ENCODE measurements at places on chromosomes 12 and 14.

DNA sequence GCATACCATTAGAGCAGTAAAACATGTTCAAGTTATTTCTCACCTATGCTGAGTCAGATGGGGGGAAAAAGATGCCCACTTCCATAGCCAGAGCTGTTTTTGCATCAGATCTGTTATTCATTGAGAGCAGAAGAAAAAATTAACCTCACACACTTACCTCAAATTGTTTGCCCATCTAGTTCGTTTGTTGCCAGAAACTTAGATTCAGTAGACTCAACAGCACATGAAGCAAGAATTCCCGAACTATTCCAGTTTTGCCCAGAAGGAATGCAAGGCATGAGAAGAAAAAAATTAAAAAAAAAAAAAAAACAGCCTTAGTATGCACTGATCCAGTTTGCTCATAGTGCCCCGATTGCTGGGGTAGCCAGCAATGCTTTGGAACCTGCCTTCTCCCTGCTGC, 12.4 kb upstream of the DPF3 start:
- peak; percentile 31 for DNase-seq

GRCh38 chr12:99453836-99454538, 193.6 kb upstream of the GARIN6 start:
- no peak for DNase-seq

- DNase-seq = no peak
Observed at GRCh38 chr14:103692159-103692558, 23.1 kb downstream of the XRCC3 start.

- no peak for DNase-seq
Observed at GRCh38 chr12:42758806-42759205, 169.3 kb upstream of the PRICKLE1 start.

DNA sequence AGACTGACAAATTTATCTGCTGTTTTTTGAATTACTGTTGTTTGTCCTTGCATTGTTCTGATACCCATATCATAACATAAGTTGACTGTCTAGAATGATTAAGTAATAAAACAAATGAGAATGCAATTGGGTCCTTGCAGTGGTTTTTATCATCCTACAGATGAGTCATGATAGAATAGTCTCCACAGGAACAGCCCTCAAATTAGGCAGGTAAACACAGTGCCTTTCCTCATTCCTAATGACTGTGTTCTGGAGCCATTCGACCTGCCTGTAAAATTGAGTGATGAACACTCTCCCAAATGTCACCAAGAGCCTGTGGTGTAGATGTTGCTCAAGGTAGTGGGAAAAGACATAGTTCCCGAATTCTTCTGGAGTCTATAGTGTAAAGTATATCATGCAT, 12.3 kb downstream of the NKX2-8 start:
- no peak for DNase-seq

- no peak for DNase-seq
Observed at GRCh38 chr14:75297411-75298040, 18.9 kb downstream of the FOS start.

DNA sequence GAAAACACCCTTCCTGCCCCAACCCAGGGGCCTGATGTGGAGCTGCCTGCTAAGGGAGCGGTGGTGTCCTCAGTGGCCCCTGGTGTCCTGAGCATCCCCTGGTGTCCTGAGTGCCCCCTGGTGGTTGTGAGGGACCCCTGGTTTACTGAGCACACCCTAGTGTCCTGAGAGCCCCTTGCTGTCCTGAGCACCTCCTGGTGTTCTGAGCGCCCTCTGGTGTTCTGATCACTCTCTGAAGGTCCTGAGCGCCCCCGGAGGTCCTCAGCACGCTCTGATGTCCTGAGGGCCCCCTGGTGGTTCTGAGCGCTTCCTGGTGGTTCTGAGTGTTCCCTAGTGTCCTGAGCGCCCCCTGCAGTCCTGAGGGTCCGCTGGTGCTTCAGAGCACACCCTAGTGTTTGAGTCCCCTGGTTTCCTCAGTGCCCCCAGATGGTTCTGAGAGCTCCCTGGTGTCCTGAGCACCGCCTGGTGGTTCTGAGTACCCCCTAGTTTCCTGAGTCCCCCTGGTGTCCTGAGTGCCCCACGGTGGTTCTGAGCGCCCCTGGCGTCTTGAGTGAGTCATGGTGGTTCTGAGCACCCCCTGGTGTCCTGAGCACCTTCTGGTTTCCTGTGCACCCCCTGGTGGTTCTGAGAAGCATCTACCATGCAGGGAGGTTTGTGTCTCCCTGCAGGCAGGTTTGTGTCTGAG, 1004.2 kb downstream of the TMEM121 start:
- no peak for DNase-seq

- peak; percentile 95 for DNase-seq
Observed at GRCh38 chr12:50400638-50401499, at the start of gene LARP4. TSS of gene LARP4 (plus strand) at chr12:50400885. CDS start at chr12:50401011, 126 bp downstream.

- no peak for DNase-seq
Observed at GRCh38 chr14:54322701-54323337, 74.0 kb upstream of the CDKN3 start.

DNA sequence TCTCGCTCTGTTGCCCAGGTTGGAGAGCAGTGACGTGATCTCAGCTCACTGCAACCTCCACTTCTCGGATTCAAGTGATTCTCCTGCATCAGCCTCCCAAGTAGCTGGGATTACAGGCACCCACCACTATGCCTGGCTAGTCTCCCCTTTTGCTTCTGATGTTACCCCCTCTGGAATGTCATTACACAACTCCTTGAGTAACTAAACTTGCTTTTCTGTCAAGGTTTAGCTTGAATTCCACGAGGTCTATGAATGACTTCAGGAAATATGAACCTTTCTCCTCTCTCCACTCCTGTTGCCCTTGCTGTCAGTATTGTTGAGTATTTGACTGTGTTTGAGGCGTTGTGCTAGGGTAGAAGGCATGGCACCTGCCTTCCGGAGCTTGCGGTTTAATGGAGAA, 16.8 kb upstream of the RTRAF start:
- DNase-seq = no peak

DNA sequence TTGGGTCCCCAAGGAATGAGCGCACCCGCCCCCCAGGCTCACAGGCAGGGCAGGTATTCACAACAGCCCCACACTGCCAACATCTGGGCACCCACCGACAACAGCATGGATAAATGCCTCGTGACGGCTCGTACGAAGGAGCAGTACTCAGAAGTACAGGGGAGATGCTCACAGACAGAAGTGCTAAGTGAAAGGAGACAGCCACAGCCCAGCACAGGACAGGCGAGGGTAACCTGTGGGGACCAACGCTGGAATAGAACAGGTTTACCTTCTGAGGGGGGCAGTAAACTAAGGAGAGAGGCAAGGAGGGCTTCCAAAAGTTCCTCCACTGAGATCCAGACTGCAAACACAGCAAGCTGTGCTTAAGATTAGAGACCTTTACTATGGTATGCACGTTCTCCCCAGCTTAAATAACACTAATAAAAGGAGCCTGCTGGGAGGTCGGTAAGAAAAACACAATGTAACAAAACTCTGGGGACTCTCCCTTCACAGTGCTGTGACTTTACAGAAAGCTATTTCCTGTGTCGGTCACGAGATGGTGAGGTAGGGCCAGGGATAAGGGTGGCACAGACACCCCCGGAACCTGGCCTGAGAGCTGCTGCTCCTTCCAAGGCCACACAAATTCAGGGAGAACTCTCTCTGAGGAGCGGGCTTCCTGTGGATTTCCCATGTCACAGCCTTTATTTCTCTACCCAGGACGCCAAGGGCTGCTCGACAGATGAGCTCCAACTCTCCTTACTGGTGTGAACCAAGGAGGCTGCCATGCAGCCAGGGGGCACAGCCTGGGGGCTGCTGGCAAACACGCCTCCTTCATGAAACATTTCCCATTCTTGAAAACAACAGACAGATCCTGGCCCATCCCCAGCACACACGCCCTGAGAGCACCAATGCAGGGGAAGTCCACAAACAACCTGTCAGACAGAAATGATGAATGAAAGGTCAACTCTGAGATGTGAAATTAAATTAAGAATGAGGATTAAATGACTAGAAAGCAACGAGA, 26.3 kb downstream of the SLC15A4 start:
- DNase-seq = peak; percentile 75

DNA sequence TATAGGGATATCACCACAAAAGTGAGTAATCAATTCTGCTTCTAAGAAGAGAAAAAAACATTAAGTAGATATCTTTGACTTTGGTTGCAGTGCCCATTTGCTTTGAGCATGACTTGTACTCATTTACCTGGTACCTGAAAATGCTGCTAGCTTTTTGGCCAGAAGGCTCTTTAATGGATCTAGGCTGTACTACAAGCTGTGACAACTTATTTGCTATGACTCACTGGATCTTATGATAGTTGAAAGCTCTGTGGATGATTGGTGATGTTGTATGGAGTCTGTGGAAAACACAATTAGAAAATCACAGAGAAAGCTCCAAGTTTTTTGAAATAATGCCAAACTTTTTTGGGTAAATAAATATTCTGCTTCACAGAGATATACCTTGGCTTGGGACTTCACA, 960.9 kb upstream of the FBXO33 start:
- no peak for DNase-seq

GRCh38 chr12:51915951-51916350, 8.6 kb downstream of the ACVRL1 start:
- no peak for DNase-seq

- no peak for DNase-seq
Observed at GRCh38 chr12:67543021-67543770, 105.3 kb upstream of the DYRK2 start.

- no peak for DNase-seq
Observed at GRCh38 chr14:30872602-30873001, 1.8 kb upstream of the COCH start.

DNA sequence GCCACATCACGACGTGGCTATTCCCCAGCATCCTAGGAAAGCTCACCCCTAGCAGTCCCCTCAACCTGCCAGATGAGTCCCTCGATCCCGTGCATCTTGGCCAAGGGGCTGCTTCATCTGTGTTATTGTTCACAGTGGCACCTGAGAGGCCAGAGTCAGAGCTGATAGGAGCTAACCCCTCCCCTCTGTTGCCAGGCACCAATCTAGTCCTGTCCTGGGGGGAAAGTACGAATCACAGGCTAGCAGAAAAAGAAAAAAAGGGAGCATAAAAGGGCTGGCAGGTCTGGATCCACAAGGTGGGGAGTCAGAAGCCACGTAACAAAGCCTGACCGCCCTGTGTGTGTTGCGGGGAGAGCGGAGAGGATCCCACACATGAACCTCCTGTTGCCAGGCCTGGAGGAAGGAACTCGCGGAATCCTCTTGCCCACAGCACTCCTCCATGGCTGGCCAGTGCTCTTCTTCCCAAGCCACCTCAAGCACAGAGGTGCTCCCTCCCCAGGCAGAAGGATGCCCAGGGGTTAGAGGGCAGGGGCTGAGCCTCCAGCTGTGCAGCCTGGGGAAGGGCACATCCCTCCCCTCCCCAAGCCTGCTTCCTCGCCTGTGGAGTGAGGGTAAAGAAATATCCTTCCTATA, 91.8 kb downstream of the ITPK1 start:
- no peak for DNase-seq

- DNase-seq = no peak
Observed at GRCh38 chr12:49794021-49794420, 34.2 kb downstream of the NCKAP5L start.

DNA sequence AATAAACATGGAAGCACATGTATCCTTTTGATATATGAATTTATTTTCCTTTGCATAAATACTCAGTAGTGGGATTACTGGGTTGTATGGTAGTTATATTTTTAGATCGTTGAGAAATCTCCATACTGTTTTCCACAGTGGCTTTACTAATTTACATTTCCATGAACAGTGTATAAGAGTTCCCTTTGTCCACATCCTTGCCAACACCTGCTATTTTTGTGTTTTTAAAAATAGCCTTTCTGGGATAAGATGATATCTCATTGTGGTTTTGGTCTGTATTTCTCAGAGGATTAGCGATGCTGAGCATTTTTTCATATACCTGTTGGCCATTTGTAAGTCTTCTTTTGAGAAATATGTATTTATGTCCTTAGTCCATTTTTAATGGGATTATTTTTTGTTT, 329.2 kb upstream of the KITLG start:
- no peak for DNase-seq

DNA sequence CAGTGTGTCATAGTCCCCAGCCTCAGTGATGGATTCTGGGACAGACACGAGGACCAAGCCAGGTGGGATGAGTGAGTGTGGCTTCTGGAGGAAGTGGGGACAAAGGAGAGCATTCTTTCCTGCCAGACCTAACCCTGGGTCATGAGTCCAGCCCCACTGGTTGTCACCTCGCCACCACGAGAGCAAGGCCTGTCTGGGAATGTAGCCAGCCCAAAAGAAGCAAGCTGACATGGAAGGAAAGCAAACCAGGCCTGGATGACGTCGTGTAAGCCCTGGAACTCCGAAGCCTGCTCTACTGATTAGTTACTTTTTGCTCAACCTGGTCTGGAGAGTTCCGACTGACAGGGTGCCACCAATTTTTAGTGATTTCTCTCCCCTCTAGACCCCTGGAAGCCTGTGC, 105.9 kb downstream of the SINHCAF start:
- no peak for DNase-seq

DNA sequence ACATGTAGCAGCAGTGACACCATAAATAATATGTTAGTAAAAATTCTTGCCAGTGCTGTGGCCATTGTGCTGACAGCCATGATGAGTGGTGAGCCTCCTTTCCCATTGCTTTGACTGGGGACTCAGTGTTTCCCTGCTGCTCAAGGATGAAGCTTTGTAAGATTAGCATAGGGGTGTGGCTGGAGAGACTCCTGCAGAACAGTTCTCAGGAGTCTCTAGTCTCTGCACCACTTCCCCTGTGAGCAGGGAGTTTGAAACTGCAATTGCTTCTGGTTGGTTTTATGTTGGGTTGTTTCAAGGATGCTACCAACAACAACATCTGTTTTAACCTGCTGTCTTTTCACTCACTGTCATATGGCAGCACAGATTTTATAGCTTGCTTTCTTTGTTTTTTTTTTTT, 41.4 kb downstream of the ZC3H14 start:
- no peak for DNase-seq

GRCh38 chr14:44317441-44317746, 189.7 kb downstream of the FSCB start:
- no peak for DNase-seq

- no peak for DNase-seq
Observed at GRCh38 chr14:62824086-62824485, 221.2 kb downstream of the KCNH5 start.

GRCh38 chr14:54877015-54877702, 25.5 kb downstream of the GCH1 start:
- DNase-seq = peak; percentile 48

DNA sequence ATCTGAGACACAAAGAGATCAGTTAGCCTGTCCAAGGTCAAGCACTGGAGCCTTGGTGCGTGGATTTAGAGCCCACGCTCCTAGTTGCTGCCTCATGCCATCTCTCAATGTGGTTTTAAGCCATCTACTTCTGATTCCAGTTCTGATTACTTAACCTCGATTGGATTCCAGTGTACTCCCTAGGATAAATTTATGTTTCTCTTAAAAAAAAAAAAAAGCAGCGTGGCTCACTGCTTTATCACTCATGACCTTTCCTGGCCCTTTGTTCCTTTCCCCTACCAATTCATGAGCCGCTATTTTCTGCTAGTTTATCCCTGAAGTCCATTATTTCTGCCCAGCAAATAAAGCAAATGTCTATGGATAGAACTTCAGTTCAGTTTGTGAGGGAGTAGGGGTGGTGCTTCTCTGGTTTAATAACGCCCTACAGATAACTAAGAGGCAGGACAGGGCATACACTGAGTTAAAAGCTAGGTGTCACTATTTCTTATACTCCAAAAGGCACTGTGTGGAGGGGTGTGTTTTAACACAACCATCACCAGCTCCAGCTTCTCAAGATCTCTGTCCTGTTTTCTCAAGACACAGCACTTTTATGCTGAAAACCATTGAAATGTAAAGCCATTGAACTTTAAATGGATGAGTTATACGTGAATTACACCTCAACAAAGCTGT, 9.8 kb upstream of the PARP11 start:
- peak; percentile 31 for DNase-seq

GRCh38 chr14:20935303-20935984, 19.8 kb upstream of the RNASE2 start:
- no peak for DNase-seq

Data from cardiac fibroblast (primary cell).